ENCODE measurements at places on chromosomes 5 and 9.

- DNase-seq = no peak
Measured at GRCh38 chr5:173868096-173868880, 19.9 kb upstream of the CPEB4 start.

GRCh38 chr5:109553846-109554245, 135.9 kb upstream of the MAN2A1 start:
- no peak for DNase-seq

DNA sequence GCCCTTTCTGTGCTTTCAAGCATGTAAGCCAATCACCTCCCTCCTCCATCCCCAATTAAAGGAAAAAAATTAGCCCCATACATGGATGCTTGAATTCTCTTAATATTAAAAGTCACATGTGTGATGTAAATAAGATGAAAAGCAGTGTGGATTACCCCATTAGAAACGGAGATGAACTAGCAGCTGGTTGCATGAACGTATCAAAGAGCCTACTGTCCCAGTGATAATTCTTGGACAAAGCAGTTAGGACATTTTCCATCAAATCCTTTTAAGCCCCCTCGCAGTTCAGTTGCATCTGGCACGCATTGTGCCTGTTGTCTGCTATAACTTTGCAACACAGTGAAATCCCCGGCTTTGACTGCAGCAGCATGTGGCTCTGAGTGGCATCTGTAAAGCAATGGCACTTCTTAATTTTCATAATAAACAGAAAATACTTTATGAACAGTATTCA, 285.6 kb downstream of the FBXL7 start:
- DNase-seq = no peak

DNA sequence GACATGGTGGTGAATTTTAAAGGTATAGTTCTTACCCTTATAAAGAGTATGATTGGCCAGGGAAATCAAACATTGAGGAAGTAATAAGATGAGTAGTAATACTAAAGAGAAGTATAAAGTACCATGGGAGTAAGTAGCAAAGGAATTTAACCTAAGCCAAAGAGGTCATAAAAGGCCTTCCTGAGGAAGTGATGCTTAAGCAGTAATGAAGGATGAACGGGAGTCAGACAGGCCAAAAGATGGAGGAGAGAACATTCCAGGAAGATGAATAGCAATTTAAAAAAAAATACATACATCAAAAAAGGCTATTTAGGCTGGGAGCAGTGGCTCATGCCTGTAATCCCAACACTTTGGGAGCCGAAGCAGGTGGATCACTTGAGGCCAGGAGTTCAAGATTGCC, 29.0 kb downstream of the KLHL3 start:
- DNase-seq = no peak

GRCh38 chr5:72209147-72210115, 102.2 kb downstream of the MAP1B start:
- no peak for DNase-seq

GRCh38 chr5:36657563-36657995, 51.2 kb downstream of the SLC1A3 start:
- no peak for DNase-seq

DNA sequence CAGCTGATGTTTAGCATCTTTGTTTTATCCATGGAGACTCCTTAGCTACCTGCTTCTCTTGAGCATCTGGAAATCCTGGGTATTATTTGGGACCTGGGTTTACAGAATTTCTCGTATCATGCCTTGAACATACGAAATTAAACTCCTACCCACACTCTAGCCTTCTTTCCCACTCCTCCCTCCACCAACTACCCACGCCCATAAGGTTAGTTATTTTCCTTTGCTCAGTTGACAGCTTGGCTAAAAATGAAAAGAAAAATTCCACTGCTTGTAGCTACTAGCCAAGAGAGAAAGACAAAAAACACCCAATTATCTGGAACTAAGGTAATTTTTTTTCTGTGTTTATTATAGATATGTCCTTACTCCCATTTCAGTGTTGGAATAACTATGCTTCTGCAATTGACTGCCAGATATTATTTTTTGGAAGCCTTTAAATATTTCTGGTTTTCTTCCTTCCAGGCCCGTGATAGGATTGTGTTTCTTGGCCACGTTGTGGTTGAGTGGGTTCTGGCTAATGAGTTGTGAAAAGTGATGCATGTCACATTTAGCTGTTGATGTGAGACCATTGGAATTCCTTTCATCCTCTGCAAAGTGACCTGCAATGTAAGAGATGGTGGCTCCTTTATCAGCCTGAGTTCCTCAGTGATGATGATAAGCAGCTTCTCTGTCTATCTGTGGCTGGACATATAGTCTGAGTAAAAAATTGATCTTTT, 308.1 kb downstream of the LRRC70 start:
- DNase-seq = no peak
